ENCODE measurements at places on chromosomes 12 and 14. TPM values are rescaled to one million over a fixed set of nuclear protein-coding genes. Genes with fewer than 3 reads are reported as not detected.

Gene PRKCH
- total RNA-seq, result 3.1 TPM

DNA sequence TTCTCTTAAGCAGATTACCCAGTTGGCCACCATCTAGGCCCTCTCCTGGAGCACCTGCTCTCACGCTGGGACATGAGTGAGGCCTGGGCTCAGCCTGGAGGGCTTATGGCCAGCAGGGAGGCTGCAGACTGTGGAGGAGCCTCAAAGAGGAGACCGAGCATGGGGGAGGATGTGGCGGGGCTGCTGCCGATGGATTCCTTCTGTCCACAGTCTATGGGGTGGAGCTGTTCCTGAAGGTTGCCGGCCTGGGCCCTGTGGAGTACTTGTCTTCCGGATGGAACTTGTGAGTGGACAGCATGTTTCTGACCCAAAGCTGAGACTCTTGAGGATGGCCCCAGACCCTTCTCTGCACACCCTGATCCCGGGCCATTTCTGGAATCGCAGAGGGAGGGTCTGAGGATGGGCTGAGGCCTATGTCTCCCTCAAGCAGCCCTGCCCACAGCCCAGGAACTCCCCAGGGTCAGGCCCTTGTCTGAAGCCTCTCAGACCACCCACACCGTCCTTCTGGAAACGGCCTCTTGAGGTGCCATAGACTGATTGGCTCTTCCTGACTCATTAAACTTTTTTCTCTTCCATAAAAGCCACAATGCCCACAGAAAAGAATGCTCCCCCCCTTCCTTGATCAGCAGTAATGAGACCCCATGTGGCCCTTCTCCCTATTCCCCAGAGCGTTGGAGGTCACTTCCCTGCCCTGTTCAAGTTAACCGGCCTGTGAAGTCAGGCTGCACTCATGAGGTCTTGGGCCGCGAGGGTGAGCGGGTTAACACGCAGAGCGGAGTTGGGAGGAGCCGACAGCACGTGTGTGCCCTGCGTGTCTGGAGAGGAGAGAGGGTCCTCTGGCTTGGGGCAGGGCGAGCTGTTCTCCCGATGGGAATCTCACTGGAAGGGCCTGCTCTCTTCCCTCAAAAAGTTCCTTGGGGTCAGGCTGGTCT is 49.0 kb downstream of the SLC8B1 start:
- DNase-seq, result no peak

- DNase-seq, result no peak
Measured at GRCh38 chr12:132458441-132458840, 31.5 kb upstream of the FBRSL1 start.

DNA sequence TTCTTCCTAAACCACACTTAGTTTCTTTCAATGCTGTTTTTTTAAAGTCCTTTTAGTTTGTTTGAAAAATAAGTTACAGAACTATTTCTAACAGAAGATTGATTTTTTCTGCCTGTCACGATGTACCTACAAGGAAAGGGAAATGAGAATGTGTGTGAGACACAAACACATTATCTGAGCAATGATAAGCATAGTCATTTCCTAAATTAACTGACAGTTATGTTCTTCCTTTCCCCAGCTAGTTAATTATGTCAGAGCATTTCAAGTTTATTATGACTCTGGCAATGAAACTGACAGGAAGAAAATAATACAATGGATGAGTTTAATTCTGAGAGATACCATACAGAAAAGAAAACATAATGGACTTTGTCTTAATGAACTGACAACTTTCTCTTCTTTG is 21.3 kb upstream of the LDHB start:
- DNase-seq, result no peak

Gene DHRS1
- total RNA-seq, result 12.6 TPM

GRCh38 chr12:105928436-105928835 is 210.3 kb downstream of the NUAK1 start:
- DNase-seq, result no peak

DNA sequence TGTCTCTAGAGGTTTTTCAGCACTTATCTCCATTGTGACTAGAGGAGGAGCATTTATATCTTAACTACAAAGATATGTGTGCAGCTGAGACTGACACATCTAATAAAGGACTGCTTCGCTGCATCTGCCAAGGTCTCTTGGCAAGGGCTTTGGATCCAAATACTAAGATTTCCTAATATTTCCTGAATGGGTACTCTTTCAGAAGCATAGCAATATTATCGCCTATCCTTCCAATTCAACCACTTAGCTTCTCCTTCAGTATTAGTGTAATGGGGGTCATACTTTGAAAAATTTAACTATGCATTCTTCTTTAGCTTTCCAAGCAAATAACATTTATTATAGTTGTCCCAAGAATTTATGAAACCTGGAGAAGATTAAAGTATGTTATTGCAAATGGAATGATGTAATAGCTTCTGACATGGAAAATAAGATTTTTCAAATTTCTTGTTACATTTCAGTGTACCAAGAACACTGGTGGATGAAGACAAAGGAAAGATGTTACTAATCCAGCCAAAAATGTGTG is 243.0 kb upstream of the PDE3A start:
- no peak for DNase-seq

Gene CNTN1
- not detected for total RNA-seq

Gene REC8
- 1.1 TPM for total RNA-seq

Gene PTCSC3
- total RNA-seq, result not detected

Gene TAS2R30
- total RNA-seq, result 0.98 TPM

- DNase-seq, result no peak
Measured at GRCh38 chr12:58731096-58731495, 189.2 kb downstream of the LRIG3 start.

GRCh38 chr12:9991876-9992275 is 7.0 kb downstream of the CLEC1B start:
- DNase-seq, result no peak

Gene GLT8D2
- 14.8 TPM for total RNA-seq

Gene LPAR5
- not detected for total RNA-seq

- DNase-seq, result no peak
Measured at GRCh38 chr12:52636592-52637258, 15.3 kb downstream of the KRT2 start.
